ENCODE measurements at places on chromosomes 11 and 22. TPM values are rescaled to one million over a fixed set of nuclear protein-coding genes. Genes with fewer than 3 reads are reported as not detected.

The OR8G5 gene
- polyA plus RNA-seq = not detected

The SERPING1 gene
- not detected for polyA plus RNA-seq

The RAG1 gene
- 0.38 TPM for polyA plus RNA-seq

The MUC5AC gene
- not detected for polyA plus RNA-seq

The NRIP3 gene
- polyA plus RNA-seq = 0.63 TPM

The OR8G1 gene
- polyA plus RNA-seq = not detected

The TSPAN32 gene
- 14.6 TPM for polyA plus RNA-seq

The EIF3D gene
- polyA plus RNA-seq = 191 TPM

The OR4D5 gene
- polyA plus RNA-seq = not detected

The GAS2 gene
- 3.0 TPM for polyA plus RNA-seq
